ENCODE measurements at places on chromosomes 6 and 20.

- no peak for DNase-seq
Observed at GRCh38 chr6:80872951-80873308, 766.5 kb downstream of the BCKDHB start.

DNA sequence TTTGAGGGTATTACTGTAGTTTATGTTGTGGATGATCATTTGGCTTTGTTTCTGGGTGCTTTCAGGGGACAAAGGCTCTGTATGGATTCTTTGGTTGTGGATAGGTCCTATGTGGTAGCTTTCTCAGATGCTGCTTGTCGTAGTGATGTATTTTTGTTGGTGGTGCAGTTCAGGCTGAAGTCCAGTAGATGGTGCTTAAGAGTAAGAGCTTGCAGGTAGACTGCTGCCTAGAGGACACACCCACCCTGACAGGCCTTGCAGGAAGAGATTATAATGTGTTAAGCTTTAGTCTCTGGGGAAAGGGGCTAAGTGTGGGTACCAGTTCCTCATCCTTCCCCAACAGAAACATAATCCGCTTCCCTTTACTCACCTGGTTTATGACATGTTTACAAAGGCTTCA lies 62.6 kb upstream of the ADGRB3 start:
- no peak for DNase-seq

GRCh38 chr20:51434580-51435247 lies 107.8 kb downstream of the NFATC2 start:
- DNase-seq = peak; percentile 89

GRCh38 chr6:33166811-33167210 lies 25.5 kb downstream of the COL11A2 start:
- DNase-seq = no peak

- DNase-seq = peak; percentile 85
Observed at GRCh38 chr6:131979515-131980337, 28.6 kb upstream of the CCN2 start.

GRCh38 chr6:44267252-44267651 lies 1.9 kb upstream of the NFKBIE start:
- no peak for DNase-seq

DNA sequence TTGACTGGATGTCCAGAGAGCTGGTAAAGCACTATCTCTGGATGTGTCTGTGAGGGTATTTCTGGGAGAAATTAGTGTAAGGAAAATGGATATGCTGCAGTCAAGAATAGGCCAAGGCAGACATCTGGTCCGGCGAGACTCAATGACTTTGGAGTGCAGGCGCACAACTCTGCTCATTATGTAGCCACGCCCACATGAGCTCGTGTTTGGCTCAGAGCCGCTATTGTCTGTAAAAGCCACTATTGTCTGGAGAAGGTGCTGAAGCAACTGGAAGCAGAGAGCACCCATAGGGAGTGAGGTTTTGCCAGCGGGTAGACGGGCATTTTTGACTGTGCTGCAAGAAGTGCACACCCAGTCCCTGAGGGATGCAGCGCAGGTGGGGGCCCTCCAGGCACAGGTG lies 305.0 kb upstream of the POU3F2 start:
- DNase-seq = no peak

GRCh38 chr20:24764027-24764793 lies 184.9 kb upstream of the CST7 start:
- DNase-seq = no peak

GRCh38 chr6:147274776-147275175 lies 70.6 kb downstream of the STXBP5 start:
- no peak for DNase-seq

DNA sequence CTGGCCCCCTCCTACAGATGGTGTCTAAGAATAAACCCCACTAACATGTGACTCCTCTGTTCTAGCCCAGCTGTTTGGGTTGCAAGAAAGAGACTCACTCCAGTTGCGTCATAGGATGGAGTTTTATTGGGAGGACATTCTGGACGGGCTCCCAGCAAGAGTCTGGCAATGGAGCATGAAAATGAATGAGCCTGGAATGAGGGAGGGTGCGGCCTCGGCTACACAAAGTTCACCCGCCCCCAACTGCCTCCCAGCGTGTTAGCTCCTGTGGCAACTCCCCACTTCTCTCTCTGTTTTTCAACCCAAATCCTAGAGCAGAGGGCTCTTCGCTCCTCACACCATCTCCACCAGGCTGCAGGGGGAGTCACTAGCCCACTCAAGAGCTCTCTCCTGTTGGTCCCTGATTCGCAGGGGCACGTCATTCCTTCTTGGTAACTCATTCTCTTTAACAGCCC lies 5.1 kb upstream of the ADAM33 start:
- DNase-seq = peak; percentile 92

- DNase-seq = peak; percentile 44
Observed at GRCh38 chr6:27693766-27694546, 218.2 kb downstream of the OR2B2 start.

GRCh38 chr6:68637071-68637470 lies 2.0 kb downstream of the ADGRB3 start:
- DNase-seq = no peak

- DNase-seq = no peak
Observed at GRCh38 chr6:45462190-45463134, 84.7 kb upstream of the SUPT3H start.

DNA sequence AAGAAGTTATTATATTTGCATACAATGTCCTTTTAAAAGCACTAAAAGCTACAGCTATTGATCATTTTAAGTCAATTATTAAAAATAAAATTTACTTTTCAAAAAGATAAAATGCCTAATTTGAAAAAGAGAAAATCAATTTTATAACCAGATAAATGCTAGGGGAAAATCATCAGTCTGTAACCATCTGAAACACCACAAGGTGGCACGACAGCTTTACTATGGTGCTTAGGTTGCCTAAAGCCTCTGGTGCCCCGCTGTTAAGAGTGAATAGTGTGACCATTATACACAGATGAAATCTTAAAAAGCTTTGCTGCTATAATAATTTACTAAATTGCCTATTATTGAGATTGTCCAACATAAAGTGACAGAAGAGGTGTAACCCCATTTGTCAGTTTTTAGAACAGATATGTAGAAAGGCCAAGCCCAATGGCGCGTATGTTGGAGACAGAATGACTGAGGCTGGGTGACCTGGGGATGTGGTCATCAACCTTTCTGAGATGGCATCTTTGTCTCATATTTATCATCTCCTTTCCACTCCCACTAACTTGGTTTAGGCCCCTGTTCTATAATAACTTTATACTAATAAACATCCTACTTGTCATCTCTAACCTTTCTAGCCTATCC lies 100.8 kb downstream of the MOXD1 start:
- DNase-seq = peak; percentile 50

- DNase-seq = peak; percentile 47
Observed at GRCh38 chr20:41617059-41617901, 897 bp downstream of the CHD6 start.

- DNase-seq = no peak
Observed at GRCh38 chr20:60477958-60478357, 519.7 kb downstream of the CDH26 start.

GRCh38 chr20:7274870-7275269 lies 507.4 kb downstream of the BMP2 start:
- no peak for DNase-seq

DNA sequence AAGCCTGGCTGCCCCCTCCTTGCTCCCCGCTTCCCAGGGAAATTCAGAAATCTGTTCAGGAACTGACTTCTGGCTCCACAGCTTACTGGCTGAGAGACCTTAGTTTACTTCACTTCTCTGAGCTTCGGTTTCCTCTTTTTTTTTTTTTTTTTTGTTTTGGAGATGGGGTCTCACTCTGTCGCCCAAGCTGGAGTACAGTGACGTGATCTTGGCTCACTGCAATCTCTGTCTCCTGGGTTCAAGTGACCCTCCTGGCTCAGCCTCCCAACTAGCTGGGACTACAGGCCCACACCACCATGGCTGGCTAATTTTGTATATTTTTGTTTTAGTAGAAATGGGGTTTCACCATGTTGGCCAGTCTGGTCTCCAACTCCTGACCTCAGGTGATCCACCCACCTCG lies 14.9 kb downstream of the PTK7 start:
- no peak for DNase-seq

DNA sequence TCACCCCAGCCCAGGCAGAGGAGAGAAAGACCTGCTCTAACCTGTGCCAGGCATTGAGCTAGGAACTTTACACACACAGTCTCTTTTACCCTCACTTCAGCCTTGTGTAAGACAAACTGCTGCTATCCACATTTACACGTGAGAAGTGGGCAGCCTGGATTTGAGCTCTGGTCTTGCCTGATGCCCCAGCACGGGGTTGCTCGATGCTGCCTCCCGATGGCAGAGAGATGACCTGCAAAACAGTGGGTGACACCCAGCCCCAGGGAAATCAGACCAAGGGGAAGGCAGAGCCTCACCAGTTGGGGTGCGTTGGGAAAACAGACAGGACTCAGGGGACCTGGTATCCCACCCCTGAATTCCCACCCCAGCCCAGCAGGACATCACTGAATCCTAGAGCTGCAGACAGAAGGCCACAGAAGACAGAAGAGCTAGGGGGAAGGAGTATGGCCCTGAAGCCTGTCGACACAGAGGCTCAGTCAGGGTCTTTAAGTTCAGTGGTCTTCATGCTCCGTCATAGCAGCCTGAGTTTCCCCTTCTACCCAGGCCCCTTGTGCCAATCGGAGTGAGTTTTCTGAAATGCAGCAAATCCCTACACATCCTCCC lies 990 bp downstream of the BPI start:
- peak; percentile 56 for DNase-seq

DNA sequence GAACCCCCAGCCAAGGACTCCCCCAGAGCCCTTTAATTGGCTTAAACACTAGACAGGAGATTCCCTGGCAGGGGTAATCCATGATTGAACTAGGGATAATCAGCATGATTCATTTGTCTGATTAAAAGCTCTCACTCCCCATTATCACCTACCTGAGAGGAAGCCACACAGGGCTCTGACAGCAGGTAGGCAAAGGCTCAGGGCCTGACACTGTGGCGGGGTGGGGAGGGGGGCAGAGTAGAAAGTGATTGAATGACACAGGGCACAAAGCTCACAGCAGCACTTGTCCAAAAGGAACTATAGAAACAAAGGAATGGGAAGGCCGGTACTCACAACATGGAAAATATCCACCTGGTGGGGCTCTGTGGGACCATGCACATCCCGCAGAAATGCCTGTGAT lies 231.6 kb downstream of the MAFB start:
- DNase-seq = no peak

GRCh38 chr6:121711472-121711871 lies 276.0 kb downstream of the GJA1 start:
- no peak for DNase-seq

DNA sequence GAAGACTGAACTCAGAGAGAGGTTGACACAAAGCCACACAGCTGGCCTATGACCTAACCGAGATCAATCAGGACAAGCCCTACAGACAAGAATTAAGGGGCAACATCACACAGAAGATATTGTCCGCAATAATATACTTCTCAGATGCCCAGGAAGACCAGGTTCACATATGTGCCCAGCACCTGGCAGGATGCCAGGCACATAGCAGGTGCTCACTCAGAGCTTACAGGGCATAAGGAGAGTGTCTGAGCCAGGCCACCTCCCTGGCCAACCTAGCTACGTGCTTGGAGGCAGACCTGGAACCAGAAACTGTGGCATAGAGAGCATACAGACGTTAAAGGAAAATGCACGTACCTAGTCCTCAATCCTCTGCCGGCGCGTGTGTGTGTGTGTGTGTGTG lies 87.0 kb upstream of the LRFN2 start:
- no peak for DNase-seq

DNA sequence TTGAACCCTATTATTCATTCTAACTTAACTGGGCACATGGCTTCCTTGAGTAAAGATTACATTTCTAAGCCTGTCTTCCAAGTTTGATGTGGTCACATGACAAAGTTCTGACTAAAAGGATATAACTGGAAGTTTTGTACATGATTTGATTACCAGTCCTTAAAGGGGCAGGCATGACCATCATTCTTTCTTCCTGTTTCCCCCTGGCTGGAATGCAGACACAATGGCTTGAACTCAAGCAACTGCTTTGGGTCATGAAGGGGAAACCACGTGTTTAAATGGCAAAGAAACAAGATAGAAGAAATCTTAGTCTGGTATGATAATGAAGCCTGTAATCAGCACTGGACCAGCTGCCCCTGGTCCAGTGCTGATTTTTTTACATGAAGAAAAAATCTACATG lies 15.6 kb upstream of the SHLD1 start:
- peak; percentile 4 for DNase-seq

GRCh38 chr20:64217539-64218221 lies 37.9 kb upstream of the PCMTD2 start:
- DNase-seq = no peak

DNA sequence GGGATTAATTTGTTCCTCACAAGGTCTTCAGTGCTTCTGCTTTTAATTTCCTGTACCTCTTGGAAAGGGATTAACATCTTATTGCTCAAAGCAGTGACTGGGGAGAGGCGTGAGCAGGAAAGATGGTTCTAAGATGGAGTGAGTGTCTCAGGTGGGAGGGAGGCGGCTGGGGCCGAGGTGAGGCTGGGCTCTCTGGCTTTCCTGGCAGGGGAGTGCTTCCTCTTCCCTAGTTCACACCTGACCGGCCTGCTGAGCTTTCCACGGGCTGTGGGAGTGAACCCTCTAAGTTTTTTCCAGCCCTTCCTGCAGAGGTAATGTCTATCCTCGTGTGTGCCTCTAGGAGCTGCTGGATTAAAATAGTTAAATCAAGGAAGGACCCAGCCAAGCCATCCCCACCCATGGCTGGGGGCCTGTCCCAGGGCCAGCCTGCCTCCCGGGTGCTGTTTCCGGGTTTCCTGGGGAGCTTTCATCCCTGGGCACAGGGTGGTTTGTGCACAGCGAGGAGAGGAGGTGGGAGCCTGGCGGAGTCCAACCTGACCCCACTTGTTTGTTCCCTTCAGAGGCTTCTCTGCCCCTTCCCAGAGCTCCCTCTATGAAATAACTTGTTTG lies 179.1 kb downstream of the TFAP2C start:
- DNase-seq = no peak

GRCh38 chr6:30954631-30955366 lies 14.0 kb downstream of the MUCL3 start:
- peak; percentile 18 for DNase-seq

GRCh38 chr6:15763364-15763763 lies 100.5 kb upstream of the DTNBP1 start:
- no peak for DNase-seq

GRCh38 chr6:90940812-90941481 lies 354.1 kb upstream of the MAP3K7 start:
- DNase-seq = peak; percentile 49

DNA sequence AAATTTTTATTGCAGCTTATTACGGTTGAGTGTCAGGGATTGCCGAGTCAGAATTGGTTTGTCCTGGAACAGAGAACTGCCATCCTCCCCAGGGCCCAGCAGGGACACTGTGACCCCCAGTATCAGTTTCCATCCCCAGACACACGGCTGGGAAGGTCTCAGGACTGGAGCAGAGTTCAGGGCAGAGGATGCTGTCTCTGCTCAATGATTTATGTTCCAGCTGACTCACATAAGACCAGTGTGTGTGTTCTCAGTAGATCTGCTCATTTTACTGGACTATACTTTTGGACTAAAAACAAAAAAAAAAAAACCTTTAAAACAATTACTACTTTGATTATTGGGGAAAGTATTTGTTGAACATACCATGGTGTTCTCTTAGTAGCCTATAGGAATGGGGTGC lies 44.2 kb downstream of the FNDC1 start:
- DNase-seq = no peak
